Epithelial cell of umbilical artery (primary cell): ENCODE measurements at places on chromosomes 16 and 17. TPM values are rescaled to one million over a fixed set of nuclear protein-coding genes. Genes with fewer than 3 reads are reported as not detected.

The TBX4 gene
- total RNA-seq, result not detected in 2 replicates

The KRTAP4-1 gene
- not detected in 2 replicates for total RNA-seq

The DHRS7C gene
- total RNA-seq, result not detected in 2 replicates

The TNFRSF13B gene
- total RNA-seq, result not detected in 2 replicates

The CHD9NB gene
- total RNA-seq, result 0.97 and 1.2 TPM in 2 replicates

The HSF5 gene
- total RNA-seq, result under 0.01 TPM in 2 replicates

The KRTAP4-5 gene
- total RNA-seq, result not detected in 2 replicates

The NPIPB5 gene
- total RNA-seq, result 56.8 and 67.6 TPM in 2 replicates

The ZPBP2 gene
- not detected in 2 replicates for total RNA-seq

The ZDHHC1 gene
- total RNA-seq, result 4.0 and 7.8 TPM in 2 replicates

The ARHGDIG gene
- 0.61 and 4.2 TPM in 2 replicates for total RNA-seq

The CCDC78 gene
- 0.15 and 1.3 TPM in 2 replicates for total RNA-seq

The MT3 gene
- not detected in 2 replicates for total RNA-seq

The KCNH4 gene
- not detected in 2 replicates for total RNA-seq
